ENCODE measurements at places on chromosomes 16 and 17. TPM values are rescaled to one million over a fixed set of nuclear protein-coding genes. Genes with fewer than 3 reads are reported as not detected.

Gene PDP2
- 8.3 TPM for total RNA-seq

Gene KRTAP4-1
- total RNA-seq: 16.7 TPM

Gene NPIPB2
- total RNA-seq: 59.9 TPM

Gene RHBDF2
- total RNA-seq: 55.8 TPM

Gene RDM1
- not detected for total RNA-seq

Gene CRYM
- total RNA-seq: 0.91 TPM

Gene RNF222
- 17.5 TPM for total RNA-seq

Gene NPIPB13
- 4.8 TPM for total RNA-seq

Gene ARSG
- total RNA-seq: 12.7 TPM

Gene CACNB1
- total RNA-seq: 7.9 TPM

Gene MYOCD
- 0.85 TPM for total RNA-seq

Gene TBC1D3
- not detected for total RNA-seq

Gene CTRL
- total RNA-seq: 1.2 TPM

Gene CYB5D1
- 10.0 TPM for total RNA-seq

Gene MYO15B
- 28.4 TPM for total RNA-seq

Gene WFIKKN1
- total RNA-seq: 12.6 TPM

Gene WDR59
- total RNA-seq: 85.7 TPM

Gene TMEM114
- not detected for total RNA-seq

Gene CCL14
- total RNA-seq: 5.7 TPM

Gene CTCF
- total RNA-seq: 48.2 TPM

Gene CACNG5
- not detected for total RNA-seq

Gene TP53TG3B
- not detected for total RNA-seq

Gene SLC4A1
- total RNA-seq: 0.17 TPM

Gene NPIPB9
- 6.8 TPM for total RNA-seq

Gene MRPL10
- total RNA-seq: 29.9 TPM

Gene CLUH
- 145 TPM for total RNA-seq

Gene ATXN7L3
- total RNA-seq: 44.1 TPM

Gene CXCL16
- total RNA-seq: 14.9 TPM

Gene TBC1D3K
- total RNA-seq: not detected

Gene MPP3
- 8.0 TPM for total RNA-seq

Gene PRSS33
- total RNA-seq: not detected

Gene TBC1D3C
- not detected for total RNA-seq

Gene BCO1
- total RNA-seq: not detected

Gene TNFRSF13B
- total RNA-seq: 3.8 TPM

Gene APOH
- not detected for total RNA-seq

Gene NACA2
- total RNA-seq: not detected

Gene HNF1B
- total RNA-seq: not detected

Gene TRPV3
- total RNA-seq: 45.4 TPM

Gene MEOX1
- 6.4 TPM for total RNA-seq

Gene KCNH4
- total RNA-seq: not detected

Gene FDXR
- 19.8 TPM for total RNA-seq

Gene KRTAP1-1
- total RNA-seq: 9.9 TPM

Gene HS3ST3B1
- 7.3 TPM for total RNA-seq

Gene ABCC12
- not detected for total RNA-seq

Gene FBXW10
- total RNA-seq: not detected

All from suprapubic skin (tissue), 4 donors.